ENCODE measurements at places on chromosomes 3 and 15.

- DNase-seq, result no peak
Observed at GRCh38 chr3:153634683-153635082, 472.7 kb downstream of the RAP2B start.

DNA sequence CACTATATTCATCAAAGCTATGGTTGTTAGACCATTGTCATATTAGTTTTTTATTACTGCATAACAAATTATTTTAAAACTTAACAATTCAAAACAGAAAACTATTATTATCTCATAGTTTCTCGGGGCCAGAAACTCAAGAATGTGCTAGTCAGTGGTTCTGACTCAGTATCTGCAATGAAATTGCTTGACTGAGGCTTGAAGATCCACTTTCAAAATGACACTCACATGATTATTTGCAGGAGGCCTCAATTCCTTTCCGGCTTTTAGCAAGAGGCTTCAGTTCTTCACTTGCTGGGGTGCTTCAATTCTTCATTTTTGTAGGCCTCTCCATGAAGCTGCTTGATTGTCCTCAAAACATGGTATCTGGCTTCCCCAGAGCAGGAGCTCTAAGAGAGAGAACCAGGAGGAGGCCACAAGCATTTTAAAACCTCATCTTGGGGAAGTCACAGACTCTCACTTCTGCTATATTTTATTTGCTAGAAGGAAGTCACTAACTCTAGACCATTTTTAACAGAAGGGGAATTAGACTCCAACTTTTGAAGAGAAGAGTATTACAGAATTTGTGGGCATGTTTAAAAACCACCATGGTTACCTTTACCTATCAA is 383.7 kb downstream of the MFSD1 start:
- no peak for DNase-seq

- DNase-seq, result no peak
Observed at GRCh38 chr3:149288655-149289054, 44.8 kb downstream of the TM4SF18 start.

- DNase-seq, result no peak
Observed at GRCh38 chr3:61547625-61548024, 13.7 kb upstream of the PTPRG start.

- no peak for DNase-seq
Observed at GRCh38 chr15:79002581-79002980, 57.7 kb upstream of the CTSH start.

GRCh38 chr3:194300382-194300758 is 50.8 kb downstream of the CPN2 start:
- DNase-seq, result no peak

Measured in stimulated activated CD4-positive, alpha-beta T cell treated with anti-CD3 and anti-CD28 coated beads, Interleukin-15, amount 100 ng/mL, for 1 hour (primary cell).